ENCODE measurements at places on chromosomes 6 and 20.
A peak's percentile ranks its signal among the peaks of the same experiment; 100 is the strongest.

DNA sequence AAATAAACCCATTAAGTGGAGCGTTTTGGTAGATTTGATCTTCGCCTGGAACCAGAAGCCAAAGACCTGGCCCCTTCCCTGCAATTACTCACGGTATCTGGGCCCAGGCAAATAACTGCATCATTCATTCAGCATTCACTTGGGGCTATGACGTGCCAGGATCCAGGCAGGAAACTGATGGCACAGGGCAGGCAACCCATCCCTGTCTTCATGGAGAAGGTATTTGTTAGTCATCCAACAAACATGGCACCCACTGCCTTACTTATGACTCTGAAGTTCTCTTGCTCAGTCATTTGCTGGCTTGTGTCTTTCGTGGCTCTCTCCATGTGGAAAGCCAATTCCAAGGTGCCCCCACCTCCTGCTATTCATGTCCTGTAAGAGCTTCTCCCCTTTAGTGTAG lies 232.4 kb downstream of the BMP7 start:
- no peak for DNase-seq

- no peak for DNase-seq
Measured at GRCh38 chr6:33755070-33755869, 8.6 kb upstream of the IP6K3 start.

DNA sequence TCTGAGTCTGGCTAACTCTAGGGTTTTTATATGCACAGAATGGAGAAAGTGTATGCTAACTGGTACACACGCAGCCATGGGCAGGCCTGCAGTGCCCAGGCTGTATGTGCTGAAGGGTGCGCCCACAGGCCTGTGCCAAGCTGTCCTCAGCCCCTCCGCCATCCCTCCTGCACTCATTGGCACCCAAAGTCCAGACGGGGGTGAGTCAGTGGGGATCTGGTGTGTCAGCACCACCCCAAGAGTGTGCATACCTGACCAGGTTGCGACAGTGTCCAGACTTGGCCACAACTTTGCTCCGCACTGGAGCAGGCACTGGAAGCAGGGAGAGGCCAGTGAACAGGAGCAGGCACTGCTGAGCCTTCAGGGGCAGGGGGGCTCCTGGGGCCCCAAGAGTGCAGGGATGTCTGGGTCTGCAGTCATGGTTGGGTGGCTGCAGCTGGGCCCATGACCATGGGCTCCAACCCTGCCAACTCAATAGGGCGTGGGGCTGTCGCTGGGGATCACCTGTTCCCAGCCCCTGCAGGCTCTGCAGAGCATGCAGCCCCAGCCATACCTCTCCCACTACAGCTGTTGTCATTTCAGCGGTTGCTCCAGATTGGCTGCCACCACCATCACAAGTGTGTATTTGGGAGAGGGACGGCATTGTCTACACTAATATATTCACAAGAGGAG lies 717.8 kb downstream of the EPHA7 start:
- no peak for DNase-seq

DNA sequence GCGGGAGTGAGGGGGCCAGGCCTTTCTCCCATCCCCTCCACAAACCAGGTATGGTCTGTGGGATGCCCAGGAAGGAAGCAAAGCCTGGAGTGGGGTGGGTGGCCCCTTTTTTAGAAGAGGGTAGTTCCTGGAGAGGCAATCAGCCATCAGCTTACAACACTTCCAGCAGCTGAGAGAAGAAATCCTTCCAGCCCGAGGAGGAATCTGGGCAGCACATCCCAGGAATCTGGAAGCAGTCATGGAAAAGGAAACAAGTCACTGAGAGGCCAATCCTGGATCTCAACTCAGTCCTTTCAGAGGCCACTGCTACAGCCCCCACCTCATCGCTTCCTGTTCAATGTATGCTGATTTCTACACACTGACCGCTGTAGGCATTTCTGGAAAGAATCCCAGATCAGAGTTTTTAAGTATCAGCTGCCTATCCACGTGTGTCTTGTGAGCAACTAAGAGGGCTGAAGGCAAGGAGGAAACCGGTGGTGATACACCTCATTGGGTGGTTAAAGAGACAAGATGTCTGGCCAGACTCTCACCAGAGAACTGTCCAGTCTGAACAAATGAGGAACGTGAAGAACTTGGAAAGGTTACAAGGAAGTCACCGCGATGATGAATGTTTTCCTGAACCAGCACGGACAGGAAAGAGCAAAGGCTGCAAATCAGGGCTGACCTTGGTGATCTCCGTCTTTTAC lies 92.9 kb upstream of the SHLD1 start:
- peak; percentile 2 for DNase-seq

DNA sequence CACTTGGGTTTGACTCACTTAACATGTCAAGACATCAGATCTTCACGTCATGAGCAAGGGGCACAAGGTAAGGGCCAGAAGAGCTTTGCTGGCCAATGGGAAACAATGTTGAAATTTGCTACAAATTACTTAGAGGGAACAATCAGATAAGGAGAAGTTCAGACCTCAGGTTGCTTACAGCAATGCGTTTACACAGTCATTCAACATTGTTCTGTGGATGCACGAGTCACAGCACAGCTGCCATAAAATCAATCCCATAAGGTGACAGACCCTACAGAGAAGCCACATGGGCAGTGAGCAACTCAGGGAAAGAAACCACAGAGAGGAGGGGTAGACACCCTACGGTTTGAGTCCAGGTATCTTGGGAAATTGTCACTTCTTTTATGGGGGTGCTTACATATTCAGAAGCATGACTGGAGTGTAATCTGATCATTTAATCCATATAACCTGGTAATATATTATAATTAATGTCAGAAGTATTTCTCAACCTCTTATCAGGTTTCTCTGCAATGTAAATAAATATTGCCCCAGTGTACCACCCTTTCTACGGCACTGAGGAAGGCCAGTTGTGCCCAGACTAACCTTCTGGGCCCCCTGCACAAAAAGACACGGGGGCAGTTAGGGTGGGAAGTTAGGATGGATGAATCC lies 2.3 kb upstream of the SLC22A2 start:
- DNase-seq, result no peak
